CD4-positive, alpha-beta T cell treated with Interleukin-1 beta for 1 hour (primary cell): ENCODE measurements at places on chromosomes 7 and 10.

GRCh38 chr7:128206747-128207500 is 34.2 kb upstream of the LEP start:
- DNase-seq, result no peak

DNA sequence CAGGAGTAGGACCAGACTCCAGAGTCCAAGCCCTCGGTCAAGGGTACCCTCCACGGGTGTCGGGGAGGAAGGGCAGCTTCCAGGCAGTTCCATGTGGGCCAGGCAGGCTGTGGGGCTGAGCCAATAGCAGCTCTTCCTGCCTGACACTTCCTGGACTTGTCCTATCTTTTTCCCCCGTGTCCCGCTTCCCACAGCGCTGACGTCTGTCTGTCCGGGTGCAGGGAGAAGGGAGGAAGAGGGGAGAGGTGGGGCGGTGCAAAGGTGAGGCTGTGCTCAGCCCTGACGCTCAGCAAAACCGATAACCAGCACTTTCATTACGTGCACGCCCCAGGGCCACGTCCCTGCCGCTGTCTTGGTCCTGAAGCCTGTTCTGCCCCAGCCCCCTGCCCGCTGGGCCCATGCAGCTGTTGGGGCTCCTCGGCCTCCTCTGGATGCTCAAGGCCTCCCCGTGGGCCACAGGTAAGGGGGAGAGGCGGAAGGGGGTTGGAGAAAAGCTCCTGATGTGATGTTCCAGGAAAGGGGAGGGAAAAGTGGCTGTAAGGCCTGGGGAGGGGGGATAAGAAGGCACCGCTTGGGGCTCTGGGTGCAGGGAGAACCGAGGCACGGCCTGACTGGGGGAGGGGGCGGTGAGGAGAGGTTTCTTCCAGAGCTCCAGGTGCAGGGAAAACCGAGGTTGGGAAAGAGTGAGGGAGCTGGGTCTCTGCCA is at the start of gene MUC3A:
Gene MUC3A, plus strand, starts transcription at position 308 of the 706 bp plus-strand sequence. Its CDS starts 91 bp downstream, at position 399.
- no peak for DNase-seq

DNA sequence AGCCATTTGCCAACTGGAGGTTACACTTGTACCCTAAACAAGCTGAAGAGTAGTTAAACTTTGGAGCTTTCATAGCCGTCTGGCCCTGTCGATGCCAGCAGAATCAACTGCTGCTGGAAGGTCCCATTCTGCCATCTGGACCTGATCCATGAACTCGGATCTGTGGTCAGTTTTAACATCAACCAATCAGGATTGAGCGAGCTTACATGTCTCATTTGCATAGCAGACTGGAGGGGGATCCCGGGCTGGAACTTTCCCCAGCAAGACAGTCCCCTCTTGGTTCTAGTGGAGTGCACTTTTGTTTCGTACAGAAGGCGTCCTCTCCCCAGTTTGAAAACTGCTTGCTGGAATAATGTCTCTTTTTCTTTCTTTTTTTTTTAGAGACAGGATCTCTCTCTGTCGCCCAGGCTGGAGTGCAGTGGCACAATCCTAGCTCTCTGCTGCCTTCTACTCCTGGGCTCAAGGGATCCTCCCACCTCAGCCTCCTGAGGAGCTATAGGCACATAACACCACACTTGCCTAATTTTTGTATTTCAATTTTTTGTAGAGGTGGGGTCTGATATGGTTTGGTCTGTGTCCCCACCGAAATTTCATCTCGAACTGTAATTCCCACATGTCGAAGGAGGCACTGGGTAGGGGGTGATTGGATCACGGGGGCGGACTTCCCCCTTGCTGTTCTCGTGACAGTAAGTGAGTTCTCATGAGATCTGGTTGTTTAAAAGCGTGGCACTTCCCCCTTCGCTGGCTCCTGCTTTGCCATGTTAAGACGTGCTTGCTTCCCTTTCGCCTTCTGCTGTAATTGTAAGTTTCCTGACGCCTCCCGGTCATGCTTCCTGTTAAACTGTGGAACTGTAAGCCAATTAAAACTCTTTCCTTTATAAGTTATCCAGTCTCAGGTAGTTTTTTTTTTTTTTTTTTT is 42.8 kb upstream of the SEPHS1 start:
- DNase-seq, result no peak

GRCh38 chr7:113392421-113392820 is 274.1 kb upstream of the SMIM30 start:
- no peak for DNase-seq

- no peak for DNase-seq
These were observed 6.3 kb upstream of the CDH23 start for GRCh38 chr10:71390461-71390835.

DNA sequence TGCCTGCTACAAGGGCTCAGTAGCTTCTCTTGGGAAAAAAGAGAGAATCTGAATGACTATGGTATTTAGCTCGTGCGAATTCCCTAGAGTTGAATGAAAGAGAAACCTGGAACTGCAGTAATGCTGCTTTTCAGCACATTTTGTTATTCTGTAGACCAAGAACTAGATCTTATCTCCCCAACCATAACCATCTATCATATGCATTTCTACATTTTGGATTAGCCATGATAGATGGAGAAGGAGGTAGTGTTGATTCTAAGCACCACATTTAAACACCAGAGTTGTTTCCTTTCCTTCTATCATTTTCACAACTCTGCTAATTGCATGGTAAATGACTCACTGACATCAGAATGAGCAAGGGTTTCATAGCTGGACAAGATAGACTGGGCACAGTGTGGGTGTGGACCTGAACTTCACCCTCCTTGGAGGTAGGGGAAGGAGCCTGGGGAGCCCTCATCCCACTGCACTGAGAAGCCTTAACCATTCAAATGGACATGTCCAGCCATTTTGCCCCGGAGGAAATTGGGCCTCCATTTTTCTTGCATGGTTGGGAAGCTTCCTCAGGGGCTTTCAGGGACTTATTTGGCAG is 55.3 kb upstream of the BMPER start:
- DNase-seq, result no peak

DNA sequence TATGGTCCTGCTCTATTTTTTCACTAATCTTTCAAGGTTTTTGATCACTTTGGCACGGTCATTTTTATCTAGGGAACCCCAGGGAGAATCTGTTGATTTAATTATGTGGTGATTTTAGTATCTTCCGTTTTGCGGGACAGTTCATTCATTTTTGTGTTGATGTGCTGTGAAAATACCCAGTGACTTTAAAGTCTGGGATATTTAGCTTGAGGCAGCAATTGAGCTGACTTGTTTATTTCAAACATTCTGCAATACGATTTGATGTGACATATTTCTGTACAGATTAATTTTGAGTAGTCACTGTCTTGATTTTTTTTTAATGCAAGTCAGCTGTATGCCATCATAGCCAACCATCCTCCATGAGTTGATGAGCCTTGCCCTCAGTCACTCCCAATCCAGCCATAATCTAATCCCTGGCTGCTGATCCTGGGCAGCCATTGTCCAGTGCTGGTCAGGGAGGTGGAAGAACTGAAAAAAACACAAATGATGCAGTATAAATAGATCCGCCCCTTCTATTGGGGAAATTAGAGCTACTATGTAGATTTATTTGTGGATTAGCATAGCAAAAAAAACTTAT is 183.4 kb downstream of the CCSER2 start:
- no peak for DNase-seq

DNA sequence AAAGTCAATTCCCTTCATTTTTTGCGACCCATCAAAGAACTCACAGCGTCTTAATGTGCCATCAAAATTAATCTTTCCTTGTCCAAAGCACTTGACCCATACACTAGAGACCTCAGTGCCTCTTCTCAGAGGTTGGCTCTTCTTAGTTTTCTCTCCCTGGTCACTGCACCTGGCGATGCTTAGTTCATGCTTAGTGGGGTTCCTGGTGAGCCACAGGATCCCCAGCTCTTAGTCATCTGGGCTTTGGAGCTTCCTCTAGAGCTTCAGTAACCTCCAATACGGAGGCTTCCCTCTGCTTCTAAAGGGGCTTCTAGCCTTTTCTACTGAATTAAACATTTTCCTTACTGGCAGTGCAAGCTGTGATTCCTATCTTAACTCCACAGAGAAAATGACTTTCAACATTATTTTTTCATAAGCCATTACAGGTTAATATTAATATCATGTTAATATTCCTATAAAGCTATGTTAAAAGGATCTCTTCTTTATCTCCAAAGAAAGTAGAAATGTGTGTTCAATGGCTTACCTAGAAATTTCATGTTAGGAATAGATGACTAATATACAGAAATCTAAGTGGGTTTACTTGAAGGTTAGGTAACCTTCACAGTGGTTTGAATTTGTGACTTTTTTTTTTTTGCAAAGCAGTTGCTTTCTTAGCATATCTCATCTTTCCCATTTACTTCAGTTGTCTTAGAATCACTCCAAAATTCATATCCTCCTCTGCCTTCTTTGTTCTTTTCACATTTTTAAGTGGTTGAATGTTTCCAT is 295.2 kb downstream of the CAMK1D start:
- no peak for DNase-seq

GRCh38 chr10:132560241-132560731 is 22.7 kb downstream of the INPP5A start:
- DNase-seq, result no peak

DNA sequence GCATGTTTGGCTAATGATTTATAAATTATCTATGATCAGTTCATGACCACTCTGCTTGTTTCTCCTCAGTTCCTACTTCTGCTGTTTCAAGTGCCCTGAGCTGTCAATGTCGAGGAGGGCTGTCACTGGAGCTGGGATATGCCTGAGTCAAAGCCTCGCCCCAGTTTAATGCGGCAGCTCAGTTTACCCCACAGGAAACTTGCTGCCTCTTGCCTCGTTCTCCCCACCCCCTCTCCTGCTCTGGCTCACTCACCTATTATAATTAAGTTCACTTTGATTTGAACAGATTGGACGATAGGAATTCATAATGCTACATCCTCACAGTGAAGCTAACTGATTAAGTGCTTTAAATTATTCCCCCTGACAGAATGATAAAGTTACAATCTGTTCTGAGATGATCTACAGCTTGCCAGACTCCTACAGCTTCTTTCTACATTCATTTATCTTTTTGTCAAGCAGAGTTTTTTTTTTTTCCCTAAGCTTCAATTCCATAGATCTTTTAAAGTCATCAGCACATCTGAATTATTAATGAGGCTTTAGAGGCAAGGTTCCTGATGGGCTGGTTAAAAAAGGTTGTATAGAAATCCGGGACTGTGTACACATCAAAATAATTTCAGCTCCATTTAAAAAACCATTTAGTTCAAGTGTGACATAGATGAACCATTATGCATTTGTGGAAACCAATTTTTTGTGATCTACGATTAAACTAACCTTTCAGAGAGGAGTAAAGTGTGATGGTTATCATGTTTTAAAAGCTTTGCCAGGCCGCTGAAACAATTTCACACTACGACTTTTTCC is 758.3 kb downstream of the KCNMA1 start:
- no peak for DNase-seq

DNA sequence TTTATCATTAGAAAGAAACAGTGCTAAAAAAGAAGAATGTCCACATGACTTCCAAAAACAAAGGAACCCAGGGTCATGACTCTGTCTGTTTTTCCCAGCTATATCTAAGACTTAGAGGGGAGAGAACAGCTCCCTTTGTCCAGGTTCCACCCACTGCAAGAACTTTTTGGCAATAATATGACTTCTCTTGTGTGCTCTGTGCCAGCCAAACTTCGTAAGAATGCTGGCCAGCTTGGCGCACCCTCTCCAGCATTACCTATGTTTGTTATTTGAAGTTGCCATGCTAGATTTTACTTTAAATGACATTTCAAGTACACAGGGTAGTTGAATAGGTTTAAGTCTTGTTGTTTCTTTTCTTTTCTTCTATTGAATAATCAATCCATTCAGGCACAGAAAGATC is 371.4 kb downstream of the KCNMA1 start:
- DNase-seq, result no peak

DNA sequence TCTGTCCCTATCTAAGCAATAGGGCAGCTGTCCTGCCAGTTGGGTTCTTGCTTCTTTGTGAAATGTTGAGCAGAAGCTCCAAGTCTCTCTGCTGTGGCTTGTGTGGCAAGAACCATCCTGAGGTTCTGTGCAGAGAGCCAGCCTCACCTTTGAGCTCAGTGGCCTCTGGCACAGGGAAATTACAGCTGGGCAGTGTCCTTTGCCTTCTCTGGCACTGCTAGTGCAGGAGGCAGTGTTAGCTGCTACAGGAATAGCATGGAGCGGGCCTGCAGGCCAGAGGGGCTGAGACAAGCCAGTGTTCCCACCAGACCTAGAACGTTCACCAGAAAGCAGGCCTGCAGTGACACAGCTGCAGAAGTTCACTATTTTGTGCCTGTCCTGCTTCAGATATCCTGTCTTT is 1.8 kb downstream of the PRXL2A start:
- no peak for DNase-seq

DNA sequence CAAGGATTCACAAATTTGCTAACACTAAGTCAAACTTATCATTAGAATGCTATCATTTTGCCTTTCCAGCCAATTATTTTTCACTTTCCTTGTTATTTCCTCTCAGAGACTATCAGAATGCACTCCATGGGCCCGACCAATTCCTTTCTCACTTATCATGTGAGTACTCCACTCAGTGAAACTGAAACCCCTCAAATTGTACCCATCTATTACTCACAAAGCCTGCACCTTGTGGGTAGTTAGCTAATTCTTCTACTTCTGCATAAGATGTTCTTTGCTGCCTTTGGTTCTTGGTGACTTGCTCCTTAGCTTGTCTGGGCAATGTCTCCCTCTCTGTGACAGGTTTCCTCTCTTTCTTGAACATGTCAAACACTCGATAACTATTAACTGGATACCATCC is 35.2 kb upstream of the MBL2 start:
- DNase-seq, result no peak

DNA sequence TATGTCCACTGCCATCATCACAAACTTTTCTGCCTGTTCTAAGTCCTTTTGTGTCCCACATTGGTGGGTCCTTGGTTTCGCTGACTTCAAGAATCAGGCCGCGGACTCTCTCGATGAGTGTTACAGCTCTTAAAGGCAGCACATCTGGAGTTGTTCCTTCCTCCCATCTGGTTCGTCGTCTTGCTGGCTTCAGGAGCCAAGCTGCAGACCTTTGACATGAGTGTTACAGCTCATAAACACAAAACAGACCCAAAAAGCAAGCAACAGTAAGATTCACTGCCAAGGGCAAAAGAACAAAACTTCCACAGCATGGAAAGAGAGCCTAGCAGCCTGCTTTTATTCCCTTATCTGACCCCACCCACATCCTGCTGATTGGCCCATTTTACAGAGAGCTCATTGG is 30.2 kb downstream of the ASNS start:
- no peak for DNase-seq

DNA sequence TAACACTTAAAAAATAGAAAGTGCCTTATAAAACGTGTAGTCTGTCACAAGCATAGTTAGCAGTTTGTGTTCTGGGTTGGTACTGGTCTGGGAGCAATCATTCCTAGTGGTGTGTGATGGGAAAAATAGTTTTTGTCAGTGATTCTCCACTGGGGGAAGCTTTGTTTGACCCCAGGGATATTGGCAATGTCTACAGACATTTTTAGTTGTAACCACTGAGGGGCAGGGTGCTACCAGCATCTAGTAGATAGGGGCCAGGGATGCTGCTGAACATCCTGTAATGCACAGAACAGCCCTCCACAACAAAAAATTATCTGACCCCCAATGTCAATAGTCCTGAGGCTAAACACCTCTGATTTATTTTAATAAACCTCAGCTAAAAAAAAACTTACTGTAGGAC is 51.6 kb upstream of the CREB5 start:
- DNase-seq, result no peak

- no peak for DNase-seq
These were observed 952.6 kb downstream of the KCNMA1 start for GRCh38 chr10:76684968-76685367.
